T-helper 2 cell treated with Interferon-gamma antibody and Interleukin-4, amounts not matched to agents 5 μg/mL and 100 μg/mL, for 36 hours (primary cell): ENCODE measurements at places on chromosomes 3 and 15.

DNA sequence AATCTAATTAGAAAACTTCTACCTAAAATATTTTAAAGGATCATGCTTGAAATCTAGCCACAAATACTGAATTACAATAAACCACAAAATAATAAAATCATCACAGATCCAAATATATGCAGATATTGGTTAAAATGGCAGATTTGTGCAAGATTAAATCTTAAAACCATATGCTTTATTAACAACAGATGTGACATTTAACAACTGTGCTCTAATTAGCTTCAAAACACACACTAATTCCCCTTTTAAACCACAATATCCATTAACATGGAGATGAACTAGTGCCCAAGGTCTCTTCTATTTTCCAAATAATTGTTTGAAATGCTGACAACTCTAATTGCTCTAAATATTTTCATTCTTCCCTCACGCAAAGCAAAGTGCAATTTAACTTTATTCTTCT lies 1530.3 kb downstream of the SI start:
- no peak for DNase-seq

- no peak for DNase-seq
These were observed 69.9 kb downstream of the COL8A1 start for GRCh38 chr3:99708207-99708745.

DNA sequence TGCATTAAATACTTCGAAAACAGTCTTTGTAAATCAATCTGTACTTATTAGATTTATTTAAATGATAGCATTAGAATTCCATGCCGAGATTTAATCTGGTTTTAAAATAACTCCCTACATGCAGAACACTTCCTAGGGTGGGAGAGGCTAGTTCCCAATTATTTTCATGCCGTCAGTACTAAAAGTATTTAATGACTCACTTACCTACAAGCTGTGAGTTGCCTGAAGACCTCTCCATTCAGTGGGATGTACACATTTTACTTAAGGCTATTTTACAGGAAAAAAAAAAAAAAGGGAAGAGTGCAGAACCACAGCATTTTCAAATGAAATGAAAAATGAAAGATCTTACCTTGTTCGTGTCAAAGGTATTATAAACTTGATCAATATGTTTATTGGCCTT lies 469 bp downstream of the GUCA1C start:
- no peak for DNase-seq

DNA sequence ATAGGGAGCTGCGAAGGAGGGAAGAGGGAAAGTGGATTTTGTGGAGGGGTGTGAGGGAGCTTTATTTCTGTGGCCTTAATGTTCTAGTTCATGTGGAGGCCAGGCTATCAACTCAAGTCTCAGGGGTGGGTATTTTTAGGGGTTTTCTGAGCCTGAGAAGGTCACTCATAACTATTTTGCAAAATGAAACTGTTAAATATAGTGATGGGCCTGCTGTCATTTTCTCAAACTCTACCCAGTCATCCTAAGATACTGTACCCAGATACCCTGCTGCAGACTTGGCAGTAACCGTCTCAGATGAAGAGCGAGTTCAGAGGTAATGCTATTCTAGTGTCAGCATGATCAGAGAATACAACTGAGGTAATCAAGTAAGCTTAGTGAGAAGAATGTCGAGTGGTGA lies 545.0 kb upstream of the TBL1XR1 start:
- no peak for DNase-seq

GRCh38 chr15:39460748-39461147 lies 120.1 kb upstream of the THBS1 start:
- DNase-seq = no peak

GRCh38 chr3:115470254-115470653 lies 153.1 kb upstream of the GAP43 start:
- DNase-seq = no peak

DNA sequence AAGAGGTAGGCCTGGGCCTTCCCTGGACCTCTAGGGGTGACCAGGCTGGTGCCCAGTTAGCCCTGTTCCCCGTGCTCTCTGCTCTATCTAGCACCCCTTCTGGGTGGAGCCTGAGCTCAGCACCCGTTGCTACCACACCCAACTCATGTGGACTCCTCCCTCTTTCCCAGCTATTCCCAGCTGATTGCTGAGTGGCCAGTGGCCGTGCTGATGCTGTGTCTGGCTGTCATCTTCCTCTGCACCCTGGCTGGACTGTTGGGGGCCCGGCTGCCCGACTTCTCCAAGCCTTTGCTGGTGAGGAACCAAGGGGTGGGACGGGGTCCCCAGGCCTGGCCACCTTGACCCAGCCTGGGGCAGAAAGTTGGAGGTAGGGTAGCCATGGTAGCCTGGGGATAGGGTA lies 6.2 kb downstream of the DISP2 start:
- no peak for DNase-seq

- DNase-seq = peak; percentile 5
These were observed 478.7 kb upstream of the WNT5A start for GRCh38 chr3:55965776-55966175.

DNA sequence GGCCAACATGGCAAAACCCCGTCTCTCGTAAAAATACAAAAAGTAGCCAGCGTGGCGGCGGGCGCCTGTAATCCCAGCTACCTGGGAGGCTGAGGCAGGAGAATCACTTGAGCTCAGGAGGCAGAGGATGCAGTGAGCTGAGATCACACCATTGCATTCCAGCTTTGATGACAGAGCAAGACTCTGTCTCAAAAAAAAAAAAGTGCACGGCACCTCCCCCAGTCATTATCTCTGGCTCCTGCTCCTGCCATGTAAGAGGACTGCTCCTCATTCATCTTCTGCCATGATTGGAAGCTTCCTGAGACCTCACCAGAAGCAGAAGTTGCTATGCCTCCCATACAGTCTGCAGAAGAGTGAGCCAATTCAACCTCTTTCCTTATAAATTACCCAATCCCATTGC lies 4.0 kb upstream of the ALG1L2 start:
- no peak for DNase-seq

DNA sequence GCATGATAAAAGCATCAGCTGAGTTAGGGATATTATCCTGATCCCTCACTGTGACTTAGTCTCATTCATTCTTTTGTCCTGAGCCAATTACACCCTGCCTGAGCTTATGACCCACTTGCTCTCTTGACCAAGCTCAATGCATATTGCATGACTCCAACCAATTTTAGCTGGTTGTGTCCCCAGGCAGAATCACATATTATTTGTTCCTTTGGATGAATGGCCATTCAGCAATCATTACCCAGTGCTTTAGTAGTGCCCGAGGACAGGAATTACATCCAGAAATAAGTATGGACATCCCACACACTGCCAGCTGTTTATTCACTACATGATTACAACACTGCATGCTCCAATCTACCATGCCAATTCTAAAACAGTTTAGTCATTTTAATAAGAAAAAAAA lies 322.5 kb downstream of the ZBBX start:
- no peak for DNase-seq

- DNase-seq = no peak
These were observed 60.5 kb downstream of the GABRB3 start for GRCh38 chr15:26712335-26712734.

DNA sequence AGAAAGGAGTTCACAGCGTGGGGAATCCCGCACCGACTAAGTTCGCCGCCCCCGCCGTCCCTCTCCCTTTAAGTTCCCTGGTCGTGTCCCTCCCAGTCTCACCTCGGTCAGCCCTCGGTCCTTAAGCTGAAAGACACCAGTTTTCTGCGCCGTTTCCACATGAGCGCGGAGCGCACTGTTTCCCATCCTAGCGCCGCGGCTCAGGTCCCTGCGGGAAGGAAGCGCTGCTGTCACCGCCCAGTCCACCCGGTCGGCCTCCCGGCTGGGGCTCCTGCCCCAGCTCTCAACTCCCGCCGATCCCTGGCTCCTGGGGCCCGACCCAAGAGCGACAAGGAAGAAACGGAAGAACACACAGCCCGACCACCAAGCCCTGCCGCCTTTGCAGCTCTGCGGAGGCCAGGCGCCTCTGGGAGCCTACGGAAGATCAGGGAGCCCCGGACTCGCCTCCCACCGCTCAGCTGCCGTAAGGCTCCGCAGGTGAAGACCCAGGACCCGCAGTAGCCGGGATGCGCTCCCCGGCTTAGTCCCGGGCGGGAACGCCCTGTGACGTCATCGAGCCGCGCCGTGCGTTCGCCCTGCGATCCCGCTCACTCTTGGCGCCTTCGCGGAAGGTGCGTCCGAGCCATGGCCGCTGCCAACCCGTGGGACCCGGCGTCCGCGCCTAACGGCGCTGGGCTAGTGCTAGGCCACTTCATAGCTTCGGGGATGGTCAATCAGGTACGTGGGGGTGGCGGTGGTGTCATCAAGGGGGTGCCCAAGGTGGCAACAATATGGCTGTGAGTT lies at the start of the genes HAUS2 and LRRC57:
HAUS2 (plus strand) TSS at position 590 of the 783 bp plus-strand sequence; CDS start at position 625, 35 bp downstream.
LRRC57 (minus strand) TSS at position 545 of the 783 bp plus-strand sequence; CDS start at position 186, 359 bp downstream.
- peak; percentile 89 for DNase-seq

DNA sequence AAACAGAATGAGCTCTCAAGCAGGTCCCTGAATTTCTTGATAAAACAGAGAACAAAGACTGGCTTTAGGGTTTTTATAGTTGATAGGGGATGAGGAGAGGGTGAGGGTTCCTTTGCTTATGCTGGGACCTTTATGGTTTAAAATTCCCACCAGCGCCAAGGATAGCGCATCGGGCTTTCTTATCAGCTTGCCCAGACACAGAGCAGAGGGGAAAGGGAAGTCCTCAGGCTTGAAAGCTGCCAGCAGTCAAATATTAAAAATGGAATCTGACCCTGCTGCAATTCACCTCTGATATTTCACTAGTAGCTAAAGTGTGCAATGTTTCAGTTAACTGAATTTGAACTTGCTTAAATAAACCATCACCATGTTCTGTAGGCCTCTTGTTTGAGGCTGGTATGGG lies 55.0 kb upstream of the EPHA3 start:
- DNase-seq = no peak

- no peak for DNase-seq
These were observed 256.2 kb upstream of the MDFIC2 start for GRCh38 chr3:70568626-70569025.
